Midbrain (tissue), 1 donor: ENCODE measurements at places on chromosomes 4 and X.

DNA sequence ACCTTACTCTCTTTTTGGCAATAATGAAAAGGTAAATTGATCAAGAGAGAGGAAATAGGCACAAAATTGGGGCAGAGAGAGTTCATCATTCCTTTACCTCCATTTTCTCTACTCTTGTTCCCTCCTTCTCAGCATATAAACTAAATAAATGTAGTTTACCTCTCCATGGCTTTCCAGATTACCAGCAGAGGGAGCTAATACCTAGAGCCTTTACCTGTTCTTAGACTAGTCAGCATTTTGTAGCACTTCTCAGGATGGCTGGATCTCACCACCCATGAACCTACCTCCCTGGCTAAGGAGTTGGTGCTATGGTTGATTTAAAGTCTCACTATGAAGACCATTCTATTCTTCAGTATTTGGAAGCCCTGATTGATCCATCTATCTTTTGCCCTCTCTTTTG is 15.7 kb downstream of the OFD1 start:
- DNase-seq = no peak

DNA sequence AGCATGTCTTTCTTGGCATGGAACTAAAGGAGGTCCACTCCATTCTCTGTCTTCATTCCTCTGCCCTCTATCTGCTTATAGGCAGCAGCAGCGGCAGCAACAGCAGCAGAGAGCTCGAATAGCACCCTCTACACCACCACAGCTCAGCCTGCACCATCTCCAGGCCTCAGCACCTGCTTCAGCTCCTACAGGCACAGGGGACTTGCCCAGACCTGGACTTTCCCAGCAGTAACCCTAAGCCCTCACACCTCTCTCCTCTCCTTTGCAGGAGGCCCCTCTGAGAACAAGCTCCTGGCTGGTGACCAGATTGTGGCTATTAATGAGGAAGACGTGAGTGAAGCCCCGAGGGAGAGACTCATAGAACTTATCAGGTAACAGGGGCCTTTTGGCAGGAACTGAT is 80.7 kb downstream of the FRMPD3 start:
- no peak for DNase-seq

DNA sequence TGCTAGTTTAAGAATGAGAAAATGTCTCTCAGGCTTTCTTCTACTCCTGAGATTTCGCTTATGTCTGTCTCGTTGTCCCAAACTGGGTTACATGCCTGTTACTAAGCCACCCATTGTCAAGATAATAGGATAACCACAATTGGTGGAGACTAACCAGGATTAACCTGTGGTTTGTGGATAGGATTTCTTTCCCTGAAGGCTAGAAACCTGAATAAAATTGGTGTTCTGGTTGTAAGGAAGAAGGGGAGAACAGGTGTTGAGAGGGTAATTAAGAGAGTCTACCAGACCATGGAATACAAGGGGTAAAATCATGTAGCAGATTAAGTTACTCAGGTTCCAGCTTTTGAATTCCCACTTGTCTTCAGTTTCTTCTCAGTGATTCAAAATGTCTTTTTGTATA is 225.4 kb downstream of the CPE start:
- DNase-seq = no peak

DNA sequence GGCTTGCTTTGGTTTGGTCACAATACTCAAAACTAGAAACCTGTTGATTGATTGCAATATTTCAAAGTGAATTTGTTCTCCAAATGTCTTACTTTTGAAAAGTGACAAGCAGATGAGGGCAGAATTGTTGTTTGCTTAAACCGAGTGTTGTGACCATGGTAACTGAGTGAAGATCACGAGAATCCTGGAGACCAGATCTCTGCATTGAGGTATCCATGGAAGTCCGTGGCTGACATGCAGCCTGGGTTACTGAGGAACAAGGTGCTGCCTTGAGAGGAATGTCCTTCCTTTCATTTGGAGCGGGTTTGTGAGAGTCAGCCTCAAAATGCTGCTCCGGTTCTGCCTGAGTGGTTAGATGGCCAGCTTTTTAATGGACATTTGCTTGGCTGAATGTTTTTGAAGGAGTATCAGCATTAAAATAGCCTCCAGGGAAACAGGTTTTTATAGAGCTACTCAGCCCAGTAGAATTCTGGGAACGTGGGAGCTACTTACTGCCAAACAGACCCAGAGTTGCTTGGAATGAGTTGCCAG is 31.3 kb downstream of the NYX start:
- DNase-seq = peak; percentile 56

DNA sequence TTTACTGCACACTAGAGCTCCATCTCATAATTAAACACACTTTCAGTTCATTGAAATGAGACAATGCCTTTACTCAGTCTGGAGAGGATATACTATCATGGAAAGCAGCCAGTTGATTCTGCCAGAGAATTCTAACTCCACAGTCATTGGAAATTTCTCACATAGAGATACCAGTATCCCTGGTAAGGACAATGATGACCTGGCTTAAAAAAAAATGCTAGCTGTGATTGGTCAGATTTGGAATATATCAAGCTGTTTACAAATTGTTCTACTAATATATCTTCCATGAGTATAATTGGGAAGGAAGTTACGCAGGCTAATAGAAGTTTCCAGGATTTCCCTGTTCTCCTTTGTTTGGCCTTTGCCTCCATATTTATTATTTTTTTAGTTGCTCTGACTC is 34.5 kb upstream of the TLL1 start:
- DNase-seq = no peak

DNA sequence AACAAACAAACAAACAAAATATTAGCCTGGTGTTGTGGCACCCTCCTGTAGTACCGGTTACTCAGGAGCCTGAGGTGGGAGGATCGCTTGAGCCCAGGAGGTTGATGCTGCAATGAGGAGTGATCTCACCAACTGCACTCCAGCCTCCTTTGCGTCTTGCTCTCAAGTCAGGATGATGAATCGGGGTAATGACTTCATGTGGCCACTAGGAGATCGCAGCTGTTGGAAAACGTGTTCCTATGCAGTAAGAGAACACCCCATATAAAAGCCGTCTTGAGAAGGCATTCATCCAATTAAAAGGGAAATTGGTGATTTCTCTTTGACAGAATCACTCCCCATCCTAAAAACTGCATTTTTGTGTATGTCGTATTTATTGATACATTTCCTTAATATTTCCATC is 6.9 kb downstream of the CCNB3 start:
- no peak for DNase-seq

GRCh38 chr4:80425124-80426100 is 89.9 kb downstream of the CFAP299 start:
- DNase-seq = no peak

- no peak for DNase-seq
These were observed 40.2 kb downstream of the FHDC1 start for GRCh38 chr4:152976212-152976761.

GRCh38 chrX:46831765-46832327 is 5.0 kb upstream of the RP2 start:
- no peak for DNase-seq

DNA sequence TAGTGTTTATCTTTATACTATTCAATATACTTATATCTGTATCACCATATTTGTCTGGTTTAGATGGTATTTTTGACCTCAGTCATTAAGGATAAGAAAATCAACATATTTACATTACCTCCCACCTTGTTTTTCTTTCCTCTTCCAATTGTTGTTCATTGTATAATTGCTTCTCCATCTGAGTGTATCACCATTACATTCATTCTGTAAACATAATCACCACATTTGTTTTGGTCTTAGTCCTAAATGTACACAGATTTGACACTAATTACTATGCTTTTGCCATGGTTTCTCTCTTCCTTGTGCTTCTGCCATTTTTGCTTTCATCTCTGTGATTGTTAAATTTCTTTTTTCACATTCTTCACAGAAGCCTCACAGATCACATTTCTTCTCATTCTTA is 12.7 kb downstream of the ARMCX6 start:
- no peak for DNase-seq

DNA sequence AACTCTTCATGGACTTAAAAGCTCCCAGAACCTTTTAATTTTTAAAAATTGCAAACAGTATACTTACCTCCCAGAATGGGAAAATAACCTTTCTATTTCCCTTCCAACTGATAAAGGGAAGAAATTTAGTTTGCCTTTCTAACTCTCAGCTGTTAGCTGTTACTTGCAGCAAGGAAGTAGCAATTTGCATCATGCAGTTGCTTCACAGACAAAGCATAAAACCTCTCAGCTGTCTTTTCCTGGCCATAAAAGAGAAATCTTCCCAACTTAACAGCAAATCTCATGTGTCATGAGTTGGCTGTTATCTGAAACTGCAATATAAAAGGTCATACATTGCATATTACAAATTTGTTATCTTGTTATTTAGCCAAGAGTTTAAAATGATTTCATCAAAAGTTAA is 18.4 kb downstream of the C4orf17 start:
- DNase-seq = no peak

DNA sequence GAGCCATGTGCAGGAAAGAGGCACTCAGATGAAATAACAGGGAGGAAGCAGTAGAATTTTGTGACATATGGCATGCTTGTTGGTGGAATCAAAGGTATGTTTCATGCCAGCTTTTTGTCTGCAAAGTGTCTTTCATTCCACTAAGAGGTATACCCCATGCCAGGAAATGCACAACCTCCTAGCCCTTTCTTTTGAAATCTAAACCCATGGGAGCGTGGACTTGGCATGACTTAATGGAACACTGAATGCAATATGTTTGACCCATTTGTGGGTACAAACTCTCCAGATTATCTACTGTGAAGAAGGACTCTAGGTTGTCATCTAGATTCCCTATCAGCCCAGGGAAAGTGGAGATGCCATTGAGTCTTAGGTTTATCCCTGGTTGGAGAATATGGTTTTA is 338.3 kb upstream of the TEX13C start:
- no peak for DNase-seq

DNA sequence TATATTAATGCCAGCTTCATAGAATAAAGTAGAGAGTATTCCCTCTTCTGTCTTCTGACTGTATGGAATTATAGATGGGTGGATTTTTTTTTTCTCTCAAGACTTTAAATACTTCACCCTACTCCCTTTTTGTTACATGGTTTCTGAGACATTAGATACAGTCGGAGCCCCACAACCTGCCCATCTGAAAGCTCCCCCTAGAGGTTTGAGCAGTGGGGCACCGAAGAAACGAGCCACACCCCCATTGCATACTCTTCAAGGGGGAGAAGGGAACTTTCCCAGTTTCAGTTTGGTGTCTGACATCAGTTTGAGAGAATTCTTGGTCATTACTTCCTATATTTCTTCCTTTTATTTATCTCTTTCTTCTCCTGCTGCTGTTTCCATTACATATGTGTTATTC is 437.6 kb upstream of the AGA start:
- no peak for DNase-seq

GRCh38 chrX:12791257-12792228 is at the start of gene PRPS2:
PRPS2 (plus strand) TSS chrX:12791412; CDS start chrX:12791498, 86 bp downstream.
- peak; percentile 27 for DNase-seq

GRCh38 chr4:11843927-11844326 is 415.2 kb upstream of the HS3ST1 start:
- DNase-seq = no peak

DNA sequence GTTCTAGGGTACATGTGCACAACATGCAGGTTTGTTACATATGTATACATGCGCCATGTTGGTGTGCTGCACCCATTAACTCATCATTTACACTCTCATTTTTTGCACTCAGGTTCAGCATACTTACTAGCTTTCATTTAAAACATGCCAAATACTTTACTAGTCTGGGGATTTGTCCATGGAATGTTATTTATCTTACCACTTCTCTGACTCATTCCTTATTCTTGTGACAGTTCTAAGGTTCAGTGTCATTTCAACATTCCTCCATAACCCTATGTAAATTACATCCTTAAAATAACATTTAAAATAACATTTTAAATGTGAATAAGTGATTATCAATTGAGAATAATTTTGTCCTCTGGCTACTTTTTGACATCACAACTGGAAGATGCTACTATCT is 19.5 kb upstream of the SYTL5 start:
- no peak for DNase-seq

- no peak for DNase-seq
These were observed 21.4 kb upstream of the PJA1 start for GRCh38 chrX:69186651-69187050.

DNA sequence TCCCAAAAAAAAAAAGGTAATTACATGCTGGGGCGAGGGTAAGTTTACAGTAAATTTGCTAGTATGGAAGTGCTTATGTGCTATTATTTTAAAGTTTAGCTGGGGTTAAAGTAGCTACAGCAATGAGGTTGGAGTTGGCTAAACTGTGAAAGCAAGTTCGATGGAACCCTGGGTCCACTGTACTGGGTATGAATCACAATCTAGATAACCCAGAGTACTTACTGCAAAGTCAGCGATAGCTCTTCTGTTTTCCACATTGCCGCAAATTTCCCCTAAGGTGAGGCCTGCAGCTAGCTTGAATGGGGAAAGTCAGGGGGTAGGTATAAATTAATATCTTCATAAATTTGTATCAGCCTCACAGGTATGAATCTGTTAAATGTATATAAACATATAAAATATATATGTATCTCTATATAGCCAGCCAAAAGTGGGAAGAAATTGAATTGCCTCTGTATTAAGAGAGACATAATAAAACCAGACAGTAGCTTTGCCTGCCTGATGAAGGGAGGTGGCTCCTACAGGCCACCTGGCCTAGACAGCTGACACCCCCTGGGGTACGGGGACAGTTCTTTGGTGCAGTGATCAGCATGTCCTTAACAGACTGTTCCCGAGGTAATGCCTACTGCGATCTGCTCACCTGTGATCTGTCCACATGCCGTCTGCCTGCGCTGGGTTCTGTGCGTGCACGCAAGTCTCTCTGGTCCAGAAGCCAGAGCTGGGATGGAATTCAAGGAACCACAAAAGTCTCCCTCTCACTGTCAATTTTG is 30.6 kb downstream of the CLRN2 start:
- no peak for DNase-seq

DNA sequence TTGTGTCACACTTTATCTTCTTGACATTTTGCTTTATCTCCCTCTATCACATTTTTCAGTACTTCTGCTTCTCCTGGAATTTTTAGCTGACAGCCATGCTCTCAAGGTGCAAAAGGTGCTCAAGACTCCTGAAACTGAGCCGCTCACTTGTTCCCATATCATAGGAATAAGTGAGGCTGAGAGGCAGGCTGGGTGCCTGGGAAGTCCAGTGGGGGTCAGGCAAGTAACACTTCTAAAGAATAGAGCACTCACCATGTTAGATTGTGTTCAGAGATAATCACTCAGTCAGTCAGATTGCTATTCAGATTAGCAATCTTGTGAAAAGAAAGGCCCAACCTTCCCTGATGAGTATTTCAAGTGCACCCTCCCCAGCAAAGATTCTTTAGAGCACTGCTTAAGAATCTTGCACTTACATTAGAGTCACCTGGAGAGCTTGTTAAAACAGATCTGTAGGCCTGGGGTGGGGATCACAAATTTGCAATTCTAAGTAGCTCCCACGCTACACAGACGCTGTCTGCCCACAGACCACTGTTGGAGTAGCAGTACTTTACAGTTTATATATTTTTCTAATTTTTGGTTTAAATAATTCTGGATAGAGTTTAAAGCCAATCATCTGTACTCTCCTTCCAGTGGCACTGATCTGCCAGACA is 23.1 kb upstream of the LRAT start:
- no peak for DNase-seq
